Stimulated activated CD8-positive, alpha-beta memory T cell treated with anti-CD3 and anti-CD28 coated beads, Interleukin-7, amount 100 ng/mL, for 1 hour (primary cell): ENCODE measurements at places on chromosomes 2 and 18.

DNA sequence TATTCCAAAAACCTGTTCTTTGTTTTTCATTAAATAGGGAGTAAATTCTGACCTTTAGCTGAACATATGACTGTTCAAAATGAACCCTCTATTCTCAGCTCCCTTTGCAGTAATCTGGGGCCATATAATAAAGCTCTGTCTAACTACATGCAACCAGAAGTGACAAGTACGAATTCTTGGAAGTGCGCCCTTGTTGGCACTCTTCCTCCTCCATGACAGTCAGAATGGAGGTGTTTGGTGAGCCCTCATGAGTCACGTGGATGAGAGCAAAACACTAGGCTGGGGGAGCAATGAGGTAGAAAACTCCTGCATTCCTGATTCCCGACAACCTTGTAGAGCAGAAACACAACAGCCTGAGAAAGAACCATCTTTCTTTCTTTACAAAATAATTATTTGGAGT, 552.9 kb downstream of the FBXO15 start:
- no peak for DNase-seq

- no peak for DNase-seq
Observed at GRCh38 chr18:8609659-8610458, 622 bp downstream of the RAB12 start.

DNA sequence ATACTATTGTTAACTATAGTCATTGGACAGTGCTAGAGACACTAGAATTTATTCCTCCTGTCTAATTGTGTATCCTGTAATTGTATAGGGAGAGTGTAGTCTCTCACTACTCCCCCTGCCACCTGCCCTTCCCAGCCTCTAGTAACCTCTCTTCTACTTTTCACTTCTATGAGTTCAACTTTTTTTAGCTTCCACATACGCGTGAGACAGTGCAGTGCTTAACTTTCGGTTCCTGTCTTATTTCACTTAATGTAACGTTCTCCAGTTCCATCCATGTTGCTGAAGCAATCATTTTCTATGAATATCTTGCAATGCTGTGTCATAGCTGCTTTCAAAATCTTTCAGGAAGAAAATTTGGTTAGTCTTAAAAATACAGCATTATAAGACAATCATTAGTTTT, 22.8 kb upstream of the RUFY4 start:
- DNase-seq, result no peak

GRCh38 chr2:99689145-99689742, 199.4 kb upstream of the REV1 start:
- no peak for DNase-seq

DNA sequence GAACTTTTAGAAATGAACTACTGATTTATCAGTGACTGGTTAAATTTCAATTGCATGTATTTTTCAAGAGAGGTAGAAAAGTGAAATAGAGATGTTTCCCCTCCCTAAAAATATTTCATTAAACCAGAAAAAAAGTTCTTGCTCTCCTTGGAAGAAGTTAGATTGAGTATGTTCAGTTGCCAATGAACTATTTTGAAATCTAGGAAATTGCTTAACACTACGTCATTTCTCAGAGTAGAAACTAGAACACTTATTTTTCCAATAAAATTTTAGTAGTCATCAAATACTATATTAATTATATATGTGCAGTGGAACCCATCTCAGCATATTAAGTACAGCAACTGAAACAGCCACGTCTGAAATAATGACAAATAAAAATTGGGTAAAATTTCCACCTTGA, 51.8 kb upstream of the STAT1 start:
- DNase-seq, result no peak

- no peak for DNase-seq
Observed at GRCh38 chr18:50662775-50663383, 103.0 kb downstream of the MAPK4 start.

DNA sequence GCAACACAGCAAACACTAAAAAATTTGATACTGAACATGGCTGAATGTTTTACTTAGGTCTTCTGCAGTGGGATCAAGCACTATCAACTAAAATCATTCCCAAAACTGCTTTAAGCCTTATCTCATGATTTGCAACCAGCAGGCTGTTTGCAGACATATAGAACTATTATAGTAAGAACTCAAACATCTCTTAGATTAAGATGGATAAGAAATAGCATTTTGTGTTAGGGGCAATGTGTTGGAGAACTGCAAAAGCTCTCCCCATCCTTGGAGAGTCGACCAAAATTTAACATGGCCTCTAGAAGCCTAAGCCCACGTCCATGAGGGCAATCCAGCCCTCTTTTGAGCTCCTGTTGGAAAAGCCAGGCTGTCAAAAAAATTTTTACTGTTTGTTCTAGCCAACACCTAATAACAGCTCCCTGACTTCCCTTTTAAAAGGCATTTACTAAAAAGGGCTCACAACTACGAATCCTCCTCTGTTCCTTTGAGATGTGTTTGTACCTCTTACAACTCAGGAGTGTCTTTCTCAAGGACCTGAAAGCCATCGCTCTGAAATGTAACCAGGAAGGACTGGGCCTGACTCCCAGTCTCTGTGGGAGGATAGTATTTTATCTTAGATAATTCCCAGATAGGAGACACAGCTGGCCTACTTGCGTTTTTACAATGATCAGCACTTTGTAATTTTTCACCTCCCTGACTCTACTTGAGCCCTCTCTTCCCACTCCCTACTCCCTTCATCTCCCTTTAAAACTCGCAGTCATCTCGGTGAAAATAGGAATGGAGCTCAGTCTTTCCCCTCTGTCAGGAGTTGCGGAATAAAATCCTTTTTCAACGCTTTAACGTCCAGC, 1.4 kb downstream of the KRCC1 start:
- DNase-seq, result no peak

DNA sequence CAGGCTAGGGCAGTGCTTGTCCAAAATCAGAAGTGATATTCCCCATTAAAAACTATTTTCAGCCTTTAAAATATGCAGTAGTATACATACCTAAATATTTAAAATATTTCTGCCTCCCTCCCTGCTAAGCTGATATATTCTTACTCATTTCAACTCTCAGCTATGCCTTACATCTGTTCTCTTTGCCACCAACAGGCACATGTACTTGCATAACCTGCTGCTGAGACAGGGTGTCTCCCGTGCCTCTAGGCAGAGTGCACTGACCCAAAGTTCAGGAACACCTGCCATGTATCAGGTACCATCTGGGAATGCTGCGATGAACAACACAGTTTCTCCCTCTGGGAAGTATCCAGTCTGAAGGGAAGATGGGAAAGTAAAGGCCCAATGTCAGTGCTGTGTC, 91.7 kb downstream of the STK39 start:
- DNase-seq, result no peak

DNA sequence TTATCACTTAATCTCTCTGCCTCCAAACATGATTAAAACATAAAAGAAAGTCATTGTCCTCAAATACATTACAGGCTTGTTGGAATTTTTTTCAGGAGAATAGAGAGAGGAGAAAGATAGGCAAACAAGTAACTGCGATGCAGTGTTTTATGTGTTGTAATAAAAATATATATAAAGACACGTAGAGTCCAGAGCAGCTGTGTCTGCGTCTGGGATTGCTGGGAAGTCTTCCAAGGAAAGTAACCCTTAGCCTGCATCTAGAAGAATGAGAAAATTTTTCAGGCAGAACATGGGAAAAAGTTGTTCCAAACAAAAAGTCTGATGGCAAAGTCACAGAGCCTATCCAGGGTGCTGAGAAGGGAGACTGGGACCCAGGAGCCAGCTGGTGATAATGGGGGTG, 91.8 kb upstream of the ST6GAL2 start:
- no peak for DNase-seq

DNA sequence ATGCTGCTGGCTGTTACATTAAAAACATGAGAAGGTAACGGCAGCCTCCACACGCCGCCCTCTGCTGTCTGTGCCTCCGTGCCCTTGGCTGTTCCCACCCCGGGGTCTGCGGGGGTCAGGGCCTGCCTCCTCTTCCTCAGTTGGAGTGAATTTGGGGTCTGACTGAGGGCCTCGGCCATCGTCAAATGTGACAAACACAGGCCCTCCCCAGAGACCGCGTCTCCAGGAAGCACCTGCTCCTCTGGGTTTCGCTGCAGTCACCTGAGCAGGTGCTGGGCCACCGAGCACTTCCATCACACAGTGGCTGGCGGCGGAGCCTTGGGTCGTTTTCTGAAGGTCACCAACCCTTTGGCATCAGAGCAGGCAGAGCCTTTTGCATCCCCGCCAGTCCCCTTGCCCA, 70.9 kb downstream of the NFATC1 start:
- no peak for DNase-seq

DNA sequence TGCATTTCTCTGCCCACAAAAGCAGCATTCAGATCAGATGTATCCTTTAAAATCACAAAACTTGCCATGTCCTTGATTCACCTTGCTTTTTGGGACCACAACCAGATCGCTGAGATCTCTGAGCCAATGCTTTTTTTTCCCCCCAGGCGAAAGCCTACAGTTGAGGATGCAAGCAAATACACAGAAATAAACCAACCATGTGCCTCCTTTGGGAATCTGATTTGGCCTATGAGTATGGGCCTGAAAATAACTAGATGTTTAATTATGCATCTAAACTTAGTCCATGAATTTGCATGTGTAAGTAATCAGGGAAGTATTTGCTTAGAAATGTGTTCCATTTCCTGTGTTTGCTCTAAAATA, 49.7 kb upstream of the CDC42EP3 start:
- no peak for DNase-seq

- DNase-seq, result no peak
Observed at GRCh38 chr2:152380261-152381055, 45.5 kb downstream of the FMNL2 start.

DNA sequence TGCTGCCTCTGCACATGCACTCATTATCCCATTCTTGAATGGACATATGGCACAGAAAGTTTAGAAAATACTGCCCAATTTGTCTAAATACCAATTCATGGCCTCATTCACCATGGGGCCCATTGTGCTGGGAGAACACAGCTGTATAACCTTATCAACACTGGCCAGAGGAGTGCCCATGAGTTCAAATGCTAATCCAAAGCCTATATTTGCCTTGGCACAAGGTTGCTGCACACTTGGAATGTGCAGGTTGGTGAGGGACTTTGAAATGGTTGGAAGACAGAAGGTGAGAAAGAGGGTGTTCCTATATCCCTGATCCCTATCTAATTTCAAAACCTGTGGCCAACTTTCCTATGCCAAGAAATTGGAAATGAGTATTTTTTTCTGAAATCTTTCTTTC, 693.9 kb upstream of the ID2 start:
- no peak for DNase-seq

DNA sequence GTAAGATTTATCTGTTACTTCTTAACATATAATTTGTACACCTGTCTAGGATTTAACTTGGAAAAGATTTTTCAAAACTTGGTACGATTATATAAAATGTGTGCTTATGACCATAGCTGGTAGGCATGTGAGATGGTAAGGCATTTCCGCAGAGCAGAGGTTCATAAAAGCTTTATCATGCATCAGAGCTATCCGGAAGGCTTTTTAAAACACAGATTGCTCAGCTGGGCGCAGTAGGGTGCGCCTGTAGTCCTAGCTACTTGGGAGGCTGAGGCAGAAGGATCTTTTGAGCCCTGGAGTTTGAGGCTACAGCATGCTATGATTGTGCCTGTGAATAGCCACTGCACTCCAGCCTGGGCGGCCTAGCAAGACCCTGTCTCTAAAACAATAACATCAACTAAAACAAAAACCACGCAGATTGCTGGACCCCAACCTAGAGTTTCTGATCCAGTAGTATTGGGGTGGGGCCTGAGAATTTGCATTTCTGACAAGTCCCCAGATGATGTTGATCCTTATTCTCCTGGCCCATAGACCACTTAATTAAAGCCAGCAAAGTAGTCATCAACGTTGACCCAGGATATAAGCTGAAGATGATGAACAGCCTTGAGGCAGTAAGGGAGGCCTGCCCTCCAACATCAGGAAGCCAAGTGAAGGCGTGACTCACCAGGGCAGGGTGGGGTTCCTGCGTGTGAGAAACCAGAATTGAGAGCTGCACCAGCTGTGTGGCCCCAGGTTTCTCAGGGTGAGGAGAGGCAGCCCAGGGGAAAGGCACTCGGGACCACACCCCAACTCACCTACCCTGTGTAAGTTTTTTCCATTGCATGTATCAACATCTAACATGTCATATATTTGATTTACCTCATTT, 21.6 kb upstream of the SLC20A1 start:
- peak; percentile 47 for DNase-seq

- no peak for DNase-seq
Observed at GRCh38 chr2:238861013-238861730, 13.3 kb downstream of the TWIST2 start.

DNA sequence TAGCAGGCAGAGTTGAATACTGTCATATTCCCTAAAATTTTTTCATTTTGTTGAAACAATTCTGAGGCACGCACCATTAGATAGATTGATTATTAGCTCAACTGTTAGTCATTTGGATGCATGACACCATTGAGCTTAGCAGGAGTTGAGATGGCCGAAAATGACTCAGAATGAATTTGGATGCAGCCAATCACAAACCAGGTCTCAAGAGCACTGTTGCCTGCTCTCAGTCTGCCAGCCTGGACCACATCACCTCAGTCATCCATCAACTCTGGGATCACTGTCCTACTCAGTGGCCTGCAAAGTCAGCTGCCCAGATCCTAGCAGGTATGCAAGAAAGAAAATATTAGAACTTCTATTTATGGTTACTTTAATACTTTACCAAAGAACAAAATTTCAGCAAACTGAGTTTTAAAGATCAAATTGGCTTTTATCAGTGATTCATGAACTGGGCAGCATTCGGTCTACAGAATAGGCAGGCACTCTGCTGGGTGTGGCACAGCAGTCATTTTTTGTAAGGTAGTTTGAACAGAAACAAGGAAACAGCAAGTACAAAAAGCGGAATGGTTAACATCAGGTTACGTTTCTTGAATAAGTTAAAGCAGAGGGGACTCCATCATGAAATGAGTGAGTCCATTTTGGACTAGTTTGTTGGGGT, 152.7 kb upstream of the ARHGAP28 start:
- no peak for DNase-seq

DNA sequence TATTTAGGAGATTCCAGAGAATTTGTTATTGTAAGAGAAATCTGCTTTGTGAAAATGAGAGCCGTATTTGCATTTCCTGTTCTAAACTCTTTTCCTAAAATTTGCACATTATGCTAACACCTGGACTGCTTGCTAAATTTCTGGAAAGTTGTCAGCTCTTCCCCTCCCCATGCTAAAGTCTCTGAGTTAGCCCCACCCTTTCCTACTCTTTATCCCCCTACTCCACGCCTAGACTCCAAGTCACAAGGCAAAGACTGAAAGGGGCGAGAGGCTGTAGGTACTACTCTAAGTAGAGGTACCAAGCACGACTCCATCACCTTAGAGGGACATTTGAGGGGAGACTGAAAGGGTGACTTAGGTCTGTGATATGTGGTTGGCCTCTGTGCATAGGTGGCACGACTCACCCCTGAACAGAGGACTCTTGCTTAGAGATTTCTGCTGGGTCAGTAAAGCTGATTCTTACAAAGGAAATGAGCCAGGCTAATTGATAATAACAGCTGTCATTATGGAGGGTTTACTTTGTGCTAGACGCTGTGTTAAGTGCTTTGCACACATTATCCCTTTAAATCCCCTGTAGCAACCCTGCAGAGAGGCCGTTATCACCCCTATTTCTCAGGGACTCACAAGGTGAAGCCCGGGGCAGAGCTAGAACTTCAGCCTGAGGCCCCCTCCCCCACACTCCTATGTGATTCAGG, 373.5 kb downstream of the EN1 start:
- no peak for DNase-seq
